CD4-positive, CD25-positive, alpha-beta regulatory T cell (primary cell): ENCODE measurements at places on chromosomes 11 and 22.

DNA sequence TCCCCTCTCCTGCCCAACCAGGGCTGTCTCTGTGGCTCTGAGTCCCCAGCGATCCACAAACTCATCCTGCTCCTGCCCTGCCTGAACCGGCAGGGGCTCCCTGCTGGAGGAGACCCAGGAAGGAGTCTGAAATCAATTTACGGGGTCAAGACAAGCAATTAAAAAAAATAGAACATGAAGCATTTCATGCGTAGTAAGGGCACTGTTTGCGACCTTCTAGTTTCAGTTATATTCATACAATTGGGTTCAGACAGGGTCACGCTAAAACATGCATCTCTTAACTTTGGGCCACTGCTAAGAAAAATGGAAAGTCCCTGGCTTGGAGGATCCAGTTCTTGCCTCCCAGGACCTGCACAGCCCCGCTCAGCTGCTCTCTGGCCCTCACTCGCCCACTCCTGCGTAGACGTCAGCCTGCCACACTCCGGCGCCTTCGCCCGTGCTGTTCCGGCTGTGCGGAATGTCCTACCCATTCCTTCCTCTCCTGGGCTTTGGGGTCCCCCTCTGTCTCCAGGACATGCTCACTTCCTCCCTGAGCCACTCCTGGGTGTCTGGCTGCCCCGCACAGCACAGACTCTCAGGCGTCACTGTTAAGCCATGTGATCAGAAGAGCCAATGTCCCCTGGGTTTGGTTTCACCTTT lies 12.8 kb downstream of the NFAM1 start:
- DNase-seq, result no peak

- DNase-seq, result no peak
Measured at GRCh38 chr22:20590477-20591294, 83.3 kb downstream of the MED15 start.

DNA sequence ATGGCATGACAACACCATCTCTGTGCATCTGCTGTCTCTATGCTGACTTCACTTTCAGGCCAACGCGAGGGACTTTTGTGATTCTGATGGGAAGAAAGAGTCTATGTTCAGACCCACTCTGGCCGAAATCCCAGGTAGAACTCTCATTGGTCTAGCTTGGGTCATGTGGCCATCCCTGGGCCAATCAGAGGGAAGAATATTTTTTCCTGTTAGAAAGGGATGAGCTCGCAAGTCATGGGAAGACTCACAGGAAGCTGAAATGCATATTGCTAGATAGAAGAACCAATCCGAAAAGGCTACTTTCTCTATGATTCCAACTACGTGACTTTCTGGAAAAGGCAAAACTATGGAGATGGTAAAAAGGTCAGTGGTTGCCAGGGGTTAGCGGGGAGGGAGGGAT lies 56.0 kb upstream of the LINC01488 start:
- DNase-seq, result no peak

DNA sequence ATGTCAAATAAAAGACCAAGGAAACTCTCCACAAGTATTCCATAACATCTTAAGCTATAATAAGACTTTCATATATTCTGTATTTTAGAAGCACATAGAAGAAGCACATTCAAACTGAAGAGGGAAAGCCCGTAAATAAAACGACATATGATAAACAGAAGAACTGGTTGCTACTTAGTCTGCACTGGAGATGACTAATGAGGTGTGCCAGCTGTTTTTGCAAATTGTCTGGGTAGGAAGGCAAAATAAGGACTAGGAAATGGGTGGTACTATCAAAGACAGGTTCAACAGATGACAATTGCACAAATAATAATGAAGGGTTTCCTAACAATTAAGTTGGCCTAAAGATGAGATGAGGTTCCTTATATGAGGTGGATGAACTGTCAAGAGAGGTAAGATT lies 593.2 kb upstream of the CCDC179 start:
- DNase-seq, result no peak

- DNase-seq, result no peak
Measured at GRCh38 chr11:70853068-70853769, 399.2 kb downstream of the SHANK2 start.

DNA sequence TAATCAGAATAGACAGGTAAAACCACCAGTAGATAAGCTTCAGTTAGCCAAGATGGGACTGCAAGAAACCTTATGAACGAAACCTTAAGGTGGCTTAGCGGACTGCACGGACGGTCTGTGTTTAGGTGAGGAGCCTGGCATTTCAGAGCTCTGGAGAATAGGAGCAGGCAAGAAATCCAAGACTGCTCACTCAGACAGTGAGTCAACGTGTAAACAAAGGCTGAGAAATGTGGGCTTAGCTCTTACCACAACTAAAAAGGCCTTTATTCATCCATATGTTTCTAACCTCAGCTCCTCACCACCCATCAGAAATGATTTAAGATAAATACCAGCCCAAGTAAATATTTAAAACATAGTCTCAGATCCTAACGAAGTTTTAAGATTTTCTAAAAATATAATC lies 657.7 kb downstream of the OPCML start:
- DNase-seq, result no peak

- no peak for DNase-seq
Measured at GRCh38 chr11:28481616-28482480, 373.7 kb downstream of the METTL15 start.

DNA sequence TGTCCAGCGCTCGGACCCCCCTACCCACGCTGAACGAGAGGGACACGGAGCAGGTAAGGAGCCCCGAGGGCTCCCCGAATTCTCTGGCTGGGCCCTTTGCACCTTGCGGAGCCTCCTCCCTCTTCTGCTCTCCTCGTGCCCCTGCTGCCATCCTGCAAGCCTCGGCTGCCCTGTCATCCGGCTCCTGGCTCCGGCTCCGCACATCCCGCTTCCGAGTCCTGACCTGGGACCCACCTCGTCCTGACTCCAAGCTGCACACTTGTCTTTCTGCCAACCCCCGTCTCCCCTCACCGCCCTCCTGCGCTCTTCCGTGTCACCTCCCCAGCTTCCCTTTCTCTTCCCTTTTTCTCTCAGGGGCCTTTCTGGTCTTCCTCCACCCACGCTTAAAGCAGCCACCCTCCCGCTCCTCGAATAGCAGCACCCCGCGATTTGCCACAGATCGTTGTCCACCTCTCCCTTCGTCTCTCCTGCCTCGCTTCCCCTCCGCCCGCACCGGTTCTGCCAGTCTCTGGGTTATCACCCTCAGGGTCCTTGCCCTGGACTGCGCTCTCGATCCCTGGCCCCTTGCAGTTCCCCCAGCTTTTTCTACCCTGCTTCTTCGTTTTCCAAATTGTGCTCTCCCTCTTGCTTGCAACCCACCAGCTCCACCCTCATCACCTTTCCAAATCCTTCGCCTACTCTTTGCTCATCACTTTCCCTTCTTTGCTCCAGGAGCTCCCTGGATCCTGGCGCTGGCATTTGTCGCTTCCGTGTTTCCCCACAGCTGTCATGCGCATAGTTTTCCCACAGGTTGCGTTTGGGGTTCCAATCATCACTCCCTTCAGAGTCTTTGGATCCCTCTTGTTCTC lies 822 bp downstream of the MARK2 start:
- no peak for DNase-seq

DNA sequence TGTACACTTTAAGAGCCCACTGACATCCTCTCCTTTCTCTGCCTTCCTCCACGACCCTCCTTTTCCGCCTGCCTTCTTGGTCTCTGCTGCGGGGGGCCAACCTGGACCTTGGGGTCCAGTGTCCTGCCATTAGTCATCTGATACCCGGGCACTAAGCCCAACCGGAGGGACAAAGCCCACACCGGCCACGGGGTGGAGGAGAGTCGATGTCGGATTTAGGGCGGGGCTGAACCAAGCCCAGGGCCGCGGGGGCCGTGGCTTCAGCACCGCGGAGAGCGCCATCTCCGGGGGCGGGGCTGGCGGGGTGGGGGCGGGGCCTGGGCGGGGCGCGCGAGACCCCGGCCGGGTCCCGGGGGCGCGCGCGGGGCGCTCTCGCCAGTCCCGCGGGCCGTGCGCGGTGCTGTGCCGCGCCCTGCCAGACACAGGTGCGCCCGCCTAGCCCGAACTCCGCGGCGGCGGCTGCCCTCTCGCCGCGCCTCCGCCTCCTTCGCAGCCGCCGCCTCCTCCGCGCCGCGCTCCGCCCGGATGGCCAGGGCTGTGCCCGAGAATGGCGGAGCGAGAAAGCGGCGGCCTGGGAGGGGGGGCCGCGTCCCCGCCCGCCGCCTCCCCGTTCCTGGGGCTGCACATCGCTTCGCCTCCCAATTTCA lies at the start of gene MAPK8IP1:
Gene MAPK8IP1, plus strand, starts transcription at position 378 of the 647 bp plus-strand sequence. Its CDS starts 170 bp downstream, at position 548.
- peak; percentile 38 for DNase-seq

DNA sequence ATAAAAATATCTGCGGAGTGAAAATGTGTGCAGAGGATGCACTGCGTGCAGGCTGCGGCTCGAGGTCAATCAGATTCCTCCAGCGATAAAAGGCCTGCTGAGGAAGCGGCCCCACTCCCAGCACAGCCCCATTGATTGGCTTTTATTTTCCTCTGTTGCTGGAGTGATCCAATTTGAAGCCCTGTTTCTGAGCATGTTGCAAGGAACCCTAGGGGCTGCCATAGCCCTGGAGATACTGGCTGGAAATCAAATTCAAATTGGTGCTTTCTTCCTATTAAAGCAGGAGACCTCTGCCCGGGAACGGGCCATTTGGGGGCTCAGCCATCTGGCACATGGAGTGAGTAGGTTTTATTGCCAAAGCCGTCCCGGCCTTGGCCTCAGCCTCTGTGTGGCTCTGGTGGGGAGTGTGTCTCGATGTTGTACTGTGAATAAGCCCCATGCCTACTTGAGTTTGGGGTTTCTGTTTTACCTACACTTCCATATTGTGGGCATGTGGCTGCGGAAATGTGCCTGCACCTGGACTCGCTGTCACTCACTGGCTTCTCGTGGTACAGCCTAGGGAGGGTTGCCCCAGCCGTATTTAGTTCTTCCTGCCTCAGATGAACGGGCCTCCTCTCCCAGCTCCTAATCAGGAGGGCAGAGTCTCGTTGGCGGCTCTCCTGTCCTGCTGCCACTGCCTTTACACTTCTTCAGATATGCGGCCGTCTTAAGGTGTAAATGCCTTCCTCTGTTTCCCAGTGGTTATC lies 25.6 kb downstream of the PARVB start:
- DNase-seq, result no peak

DNA sequence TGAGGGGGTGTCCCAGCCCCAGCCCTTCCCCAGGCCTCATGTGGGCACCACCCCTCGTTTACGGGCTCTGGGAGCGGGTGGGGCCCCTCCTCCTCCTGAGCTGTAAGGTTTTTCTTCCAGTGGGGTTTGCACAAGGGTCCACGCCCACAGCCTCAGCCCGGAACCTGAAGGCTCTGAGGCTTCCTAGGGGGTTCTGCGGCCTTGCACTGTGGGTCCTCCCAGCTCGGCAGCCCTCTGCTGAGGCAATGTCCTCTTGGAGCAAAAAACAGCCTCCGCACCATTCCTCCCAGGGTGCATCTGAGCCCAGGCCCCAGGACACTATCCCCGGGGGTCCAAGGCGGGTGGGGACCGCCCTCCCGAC lies 14.1 kb downstream of the H19 start:
- DNase-seq, result no peak

DNA sequence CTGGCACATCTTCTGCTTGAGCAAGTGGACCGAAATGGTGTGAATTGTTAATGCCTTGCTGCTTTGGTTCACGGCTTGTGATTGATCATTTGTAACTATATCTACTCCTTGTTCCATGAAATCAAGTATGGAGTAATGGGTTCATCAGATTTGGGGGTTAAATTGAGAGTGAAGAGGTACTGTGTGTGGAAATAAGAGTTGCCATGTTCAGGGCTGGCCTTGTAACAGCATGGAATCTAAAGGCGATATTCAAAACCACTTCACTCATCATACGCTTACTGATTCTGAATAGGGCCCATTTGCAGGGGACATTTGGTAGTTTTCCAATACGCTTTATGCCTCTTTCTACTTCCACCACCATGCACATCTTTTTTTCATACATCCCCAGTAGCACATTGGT lies 122.2 kb downstream of the DCDC1 start:
- no peak for DNase-seq

DNA sequence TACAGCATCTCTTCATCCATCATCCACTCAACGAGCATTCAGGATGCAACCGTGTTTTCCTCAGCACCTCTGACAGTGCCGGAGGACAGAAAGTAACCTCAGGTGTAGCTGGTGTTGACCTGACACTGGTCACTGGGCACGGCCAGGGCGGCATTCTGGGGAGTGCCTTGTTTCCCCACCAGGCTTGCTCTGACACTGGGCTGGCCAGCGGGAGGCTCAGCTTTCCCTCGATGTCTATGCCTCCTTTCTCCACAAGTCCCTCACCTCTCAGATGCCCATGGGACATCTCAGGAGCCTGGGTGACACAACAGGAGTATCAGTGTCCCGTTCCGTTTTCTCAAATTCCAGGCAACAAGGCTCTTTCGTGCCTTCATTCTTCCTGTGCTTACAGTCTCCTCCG lies 28.9 kb downstream of the CD6 start:
- no peak for DNase-seq

DNA sequence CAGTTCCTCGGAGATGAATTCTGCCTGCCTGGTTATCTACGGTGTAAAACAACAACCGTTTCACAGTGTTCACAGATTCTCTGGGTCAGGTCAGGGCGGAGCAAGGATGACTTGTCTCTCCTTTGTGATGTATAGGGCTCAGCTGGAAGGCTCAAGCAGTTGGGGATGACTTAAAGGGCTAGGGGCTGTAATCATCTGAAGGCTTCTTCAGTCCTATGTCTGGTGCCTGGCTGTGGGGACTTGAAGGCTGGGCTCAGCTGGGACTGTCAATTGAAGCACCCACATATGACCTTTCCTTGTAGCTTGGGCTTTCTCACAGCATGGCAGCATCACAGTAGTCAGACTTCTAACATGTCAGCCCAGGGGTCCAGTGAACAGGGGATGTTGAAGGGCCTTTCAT lies 29.3 kb downstream of the EIF3F start:
- DNase-seq, result no peak

DNA sequence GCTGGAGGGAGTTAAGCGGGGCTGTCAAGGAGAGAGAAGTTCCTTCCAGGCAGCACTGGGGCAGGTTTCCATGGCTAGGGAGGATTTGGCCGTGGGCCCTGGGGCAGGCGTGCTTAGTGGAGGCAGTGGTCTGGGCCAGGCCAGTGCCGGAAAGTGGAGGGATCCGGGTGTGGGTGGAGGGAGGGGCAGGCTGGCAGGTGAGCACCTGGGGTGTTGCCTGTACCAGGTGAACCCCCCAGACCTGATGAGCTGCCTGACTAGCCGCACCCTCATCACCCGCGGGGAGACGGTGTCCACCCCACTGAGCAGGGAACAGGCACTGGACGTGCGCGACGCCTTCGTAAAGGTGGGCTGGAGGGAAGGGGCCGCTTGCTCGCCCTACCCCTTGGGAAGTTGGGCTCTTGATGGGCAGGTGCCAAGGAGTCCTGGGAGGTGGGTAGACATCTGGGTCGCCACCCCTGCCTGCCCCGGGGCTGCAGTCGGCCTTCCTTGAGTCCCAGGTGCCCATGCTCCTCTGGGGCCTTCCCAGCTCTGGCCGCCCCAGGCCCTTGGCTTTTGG lies 32.0 kb downstream of the MYO7A start:
- DNase-seq, result no peak

GRCh38 chr11:117589063-117589462 lies 208.0 kb downstream of the DSCAML1 start:
- no peak for DNase-seq
